ENCODE measurements at places on chromosomes 3 and 15.

- H3K27me3 ChIP-seq, result no peaks in the 10 kb centered on the region
- no peak for DNase-seq
- no peak overlapping the region for H3K4me3 ChIP-seq
- peak overlapping the region; percentile 58 for H3K27ac ChIP-seq
- peaks cover 82% of the 10 kb centered on the region for H3K36me3 ChIP-seq
Observed at GRCh38 chr3:45981346-45982074, 14.1 kb downstream of the FYCO1 start.

GRCh38 chr3:116643001-116643400 is 66.6 kb upstream of the TUSC7 start:
- no peaks in the 10 kb centered on the region for H3K4me1 ChIP-seq
- no peak for DNase-seq
- no peak overlapping the region for H3K4me3 ChIP-seq
- no peak overlapping the region for H3K27ac ChIP-seq
- H3K27me3 ChIP-seq, result no peaks in the 10 kb centered on the region

GRCh38 chr3:119304201-119304713 is 10.1 kb downstream of the ARHGAP31 start:
- no peak overlapping the region for H3K4me3 ChIP-seq
- peaks cover 8% of the 10 kb centered on the region for H3K27me3 ChIP-seq
- H3K27ac ChIP-seq, result no peak overlapping the region
- DNase-seq, result no peak
- no peaks in the 10 kb centered on the region for H3K4me1 ChIP-seq
- no peaks in the 10 kb centered on the region for H3K36me3 ChIP-seq

DNA sequence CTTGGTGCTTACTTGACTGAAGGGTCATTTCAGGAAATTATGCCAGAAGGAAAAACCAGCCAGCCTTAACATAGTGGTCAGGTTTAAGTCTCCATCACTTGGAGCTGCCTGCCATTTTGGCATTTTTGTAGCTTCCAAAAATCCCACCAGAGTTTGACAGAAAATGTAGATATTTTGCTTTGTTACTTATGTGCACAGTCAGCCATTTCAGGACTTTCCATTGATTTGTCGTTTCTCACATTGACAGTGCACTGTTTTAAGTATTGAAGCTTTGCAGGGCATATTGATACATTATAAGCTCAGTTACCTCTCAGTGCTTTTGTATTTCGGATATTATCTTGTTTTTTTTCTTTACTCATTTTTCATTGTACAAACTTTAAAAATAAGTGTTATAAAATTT is 89.0 kb upstream of the ANKRD34C start:
- no peaks in the 10 kb centered on the region for H3K4me1 ChIP-seq
- peaks cover 6% of the 10 kb centered on the region for H3K27me3 ChIP-seq
- no peak overlapping the region for H3K27ac ChIP-seq

GRCh38 chr3:60909526-60909925 is 341.7 kb downstream of the FHIT start:
- DNase-seq, result no peak
- no peaks in the 10 kb centered on the region for H3K36me3 ChIP-seq
- no peaks in the 10 kb centered on the region for H3K27me3 ChIP-seq
- no peak overlapping the region for H3K4me3 ChIP-seq

GRCh38 chr3:174862101-174862500 is 3.0 kb downstream of the NAALADL2 start:
- H3K36me3 ChIP-seq, result no peaks in the 10 kb centered on the region
- no peaks in the 10 kb centered on the region for H3K4me1 ChIP-seq
- no peak overlapping the region for H3K4me3 ChIP-seq
- no peak overlapping the region for H3K27ac ChIP-seq

- no peak overlapping the region for H3K4me3 ChIP-seq
- no peaks in the 10 kb centered on the region for H3K36me3 ChIP-seq
- no peak for DNase-seq
- H3K27me3 ChIP-seq, result no peaks in the 10 kb centered on the region
Observed at GRCh38 chr3:78112291-78113010, 1072.6 kb downstream of the ROBO2 start.

DNA sequence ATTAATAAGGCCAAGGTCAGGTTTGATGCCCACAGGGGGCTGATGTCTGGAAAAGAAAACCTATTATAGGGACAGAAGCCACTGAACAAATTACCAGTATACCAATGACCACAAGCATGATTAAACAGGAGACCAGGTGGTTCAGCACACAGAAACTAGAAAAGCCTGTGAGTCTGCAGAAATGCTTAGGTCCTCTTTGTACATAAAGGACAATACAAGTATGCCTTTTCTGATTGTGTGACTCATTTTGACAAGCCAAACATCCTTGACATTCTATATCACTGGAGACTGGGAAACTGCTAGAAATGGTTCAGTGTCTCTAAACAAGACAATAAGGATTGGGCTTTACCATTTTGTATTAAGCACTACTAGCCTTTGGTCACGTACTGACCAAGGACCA is 113.2 kb upstream of the MYO5C start:
- no peak overlapping the region for H3K27ac ChIP-seq
- no peak overlapping the region for H3K4me3 ChIP-seq
- H3K27me3 ChIP-seq, result no peaks in the 10 kb centered on the region
- H3K36me3 ChIP-seq, result peaks cover 4% of the 10 kb centered on the region
- DNase-seq, result no peak

GRCh38 chr15:52730173-52730572 is 51.0 kb upstream of the ATOSA start:
- peak; percentile 27 for DNase-seq
- H3K36me3 ChIP-seq, result no peaks in the 10 kb centered on the region
- H3K27ac ChIP-seq, result no peak overlapping the region
- H3K4me3 ChIP-seq, result no peak overlapping the region
- H3K4me1 ChIP-seq, result peaks cover 3% of the 10 kb centered on the region

DNA sequence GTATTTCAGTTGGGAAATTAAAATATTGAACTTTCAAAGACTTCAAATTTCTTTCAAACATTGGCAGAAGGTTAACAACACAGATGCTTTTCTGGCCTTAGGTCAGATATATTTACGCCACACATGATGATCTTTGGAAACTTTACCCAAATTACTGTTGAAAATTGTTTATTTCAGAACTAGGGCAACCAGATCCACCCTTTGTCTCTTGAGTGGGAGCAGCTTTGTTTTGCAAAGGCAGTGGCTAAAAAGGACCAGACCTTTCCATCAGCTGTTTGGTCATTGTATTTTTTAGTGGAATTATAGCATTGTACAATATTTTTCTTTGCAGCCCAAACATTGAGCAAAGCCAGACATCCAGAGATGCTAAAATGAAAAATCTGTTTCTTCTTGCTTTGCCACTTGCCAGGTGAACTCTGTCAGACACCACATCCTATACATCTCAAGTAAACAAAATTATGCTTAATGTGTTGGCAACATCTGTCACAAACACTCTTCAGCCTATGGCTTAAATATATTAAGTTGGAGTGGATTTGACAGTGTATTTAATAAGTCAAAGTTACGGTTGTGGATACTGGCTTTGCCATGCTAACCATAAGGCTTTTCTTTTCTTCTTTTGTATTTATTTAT is 651.9 kb downstream of the RBMS3 start:
- no peak overlapping the region for H3K27ac ChIP-seq
- no peak for DNase-seq
- no peaks in the 10 kb centered on the region for H3K36me3 ChIP-seq
- H3K4me1 ChIP-seq, result no peaks in the 10 kb centered on the region

GRCh38 chr3:87167628-87168456 is 59.3 kb upstream of the CHMP2B start:
- H3K36me3 ChIP-seq, result no peaks in the 10 kb centered on the region
- peak; percentile 39 for DNase-seq
- H3K27me3 ChIP-seq, result no peaks in the 10 kb centered on the region
- no peak overlapping the region for H3K27ac ChIP-seq
- no peak overlapping the region for H3K4me3 ChIP-seq

DNA sequence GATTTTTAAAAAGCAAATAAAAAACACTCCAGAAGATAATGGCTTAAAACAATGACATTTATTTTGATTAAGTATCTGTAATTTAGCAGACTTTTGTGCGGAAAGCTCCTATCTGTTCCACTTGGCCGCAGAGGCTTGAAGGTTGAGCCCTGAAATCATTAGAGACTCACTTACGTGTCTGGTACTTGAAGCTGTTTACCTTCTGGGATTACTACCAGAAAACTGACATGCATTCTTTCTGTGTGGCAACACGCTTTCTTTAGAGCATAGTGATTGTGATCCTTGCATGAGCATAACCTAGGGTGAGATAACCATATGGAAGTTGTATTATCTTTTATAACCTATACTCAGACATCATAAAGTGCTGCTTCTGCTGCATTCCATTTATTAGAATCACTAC is 298.5 kb downstream of the SI start:
- no peak overlapping the region for H3K27ac ChIP-seq
- H3K27me3 ChIP-seq, result no peaks in the 10 kb centered on the region
- no peaks in the 10 kb centered on the region for H3K4me1 ChIP-seq
- H3K36me3 ChIP-seq, result no peaks in the 10 kb centered on the region
- no peak for DNase-seq

DNA sequence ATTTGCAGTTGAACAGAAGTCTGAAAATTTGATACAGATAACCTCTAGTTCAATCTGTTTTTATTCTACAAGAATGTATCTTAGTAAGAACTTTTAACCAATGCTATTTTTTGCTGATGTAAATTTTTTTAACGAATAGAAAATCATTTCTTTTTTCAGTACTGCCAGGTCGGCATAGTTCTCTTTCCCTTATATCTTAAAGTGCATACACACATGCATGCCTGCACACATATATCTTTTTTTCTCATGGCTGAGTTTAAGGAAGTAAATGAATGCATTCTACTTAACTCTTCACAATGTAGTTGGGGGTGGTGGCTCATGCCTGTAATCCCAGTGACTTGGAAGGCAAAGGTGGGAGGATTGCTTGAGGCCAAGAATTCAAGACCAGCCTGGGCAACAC is 48.4 kb downstream of the BLM start:
- peaks cover 74% of the 10 kb centered on the region for H3K36me3 ChIP-seq
- no peak overlapping the region for H3K4me3 ChIP-seq
- DNase-seq, result no peak
- H3K27me3 ChIP-seq, result no peaks in the 10 kb centered on the region
- H3K4me1 ChIP-seq, result no peaks in the 10 kb centered on the region
- no peak overlapping the region for H3K27ac ChIP-seq

DNA sequence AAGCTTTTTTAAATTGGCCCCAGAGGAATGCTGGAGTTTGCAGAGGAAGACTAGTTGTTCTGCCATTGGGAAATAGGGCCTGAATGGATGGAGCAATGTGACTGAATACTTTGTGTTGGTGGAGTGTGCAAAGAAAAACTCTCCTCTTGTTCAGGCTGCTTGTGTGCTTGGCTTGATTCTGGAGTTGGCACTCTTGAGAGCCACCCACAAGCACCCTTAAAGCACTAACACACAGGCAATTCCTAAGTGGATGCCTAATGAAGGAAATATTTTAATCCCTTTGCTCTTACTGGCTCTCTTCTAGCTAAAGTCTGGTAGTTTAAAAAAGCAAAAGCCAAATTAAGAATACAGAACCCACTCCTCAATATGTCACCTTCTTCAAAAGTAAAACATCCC is 304.4 kb upstream of the C2CD4B start:
- H3K27me3 ChIP-seq, result no peaks in the 10 kb centered on the region
- no peak for DNase-seq
- H3K27ac ChIP-seq, result no peak overlapping the region
- H3K4me3 ChIP-seq, result no peak overlapping the region
- no peaks in the 10 kb centered on the region for H3K36me3 ChIP-seq

DNA sequence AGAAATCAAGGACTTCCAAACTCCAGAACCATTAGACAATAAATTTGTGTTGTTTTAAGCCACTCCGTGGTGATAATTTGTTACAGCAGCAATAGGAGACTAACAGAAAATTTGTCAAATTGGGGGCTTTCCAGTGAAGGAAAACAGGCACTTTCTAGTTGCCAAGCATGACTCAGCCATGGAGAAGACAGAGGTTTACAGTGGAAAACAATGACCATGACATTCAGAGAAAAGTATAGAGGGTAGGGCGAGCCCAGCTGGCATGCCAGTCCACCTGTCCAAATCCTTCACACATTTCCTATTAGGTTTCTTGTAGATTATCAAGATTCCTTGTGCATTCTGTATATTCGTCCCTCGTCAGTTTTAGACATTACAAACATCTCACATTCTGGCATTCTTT is 24.9 kb downstream of the SLCO2A1 start:
- DNase-seq, result no peak
- H3K4me1 ChIP-seq, result no peaks in the 10 kb centered on the region
- H3K27me3 ChIP-seq, result peaks cover 4% of the 10 kb centered on the region
- H3K4me3 ChIP-seq, result no peak overlapping the region
- H3K27ac ChIP-seq, result no peak overlapping the region
- H3K36me3 ChIP-seq, result no peaks in the 10 kb centered on the region

DNA sequence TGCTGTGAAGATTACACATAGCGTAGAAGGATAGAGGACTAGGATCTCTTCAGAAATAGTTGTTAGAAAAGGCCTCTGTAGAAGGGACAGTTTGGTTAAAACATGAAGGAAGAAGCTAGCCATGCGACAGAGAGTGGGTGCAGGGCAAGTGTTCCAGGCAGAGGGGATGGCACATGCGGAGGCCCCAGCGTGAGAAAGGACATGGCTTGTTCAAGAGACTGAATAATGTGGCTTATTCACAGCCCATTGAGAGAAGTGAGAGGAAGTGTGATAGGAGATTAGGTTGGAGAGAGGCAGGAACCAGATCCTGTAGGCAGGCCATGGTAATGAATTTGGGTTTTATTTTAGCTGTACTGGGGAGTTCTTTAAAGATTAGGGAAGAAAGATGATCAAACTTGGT is 56.4 kb downstream of the NEO1 start:
- no peaks in the 10 kb centered on the region for H3K36me3 ChIP-seq
- no peaks in the 10 kb centered on the region for H3K27me3 ChIP-seq
- no peaks in the 10 kb centered on the region for H3K4me1 ChIP-seq
- H3K4me3 ChIP-seq, result no peak overlapping the region

GRCh38 chr3:23810343-23811184 is 4.8 kb downstream of the UBE2E1 start:
- no peak overlapping the region for H3K27ac ChIP-seq
- H3K36me3 ChIP-seq, result peaks cover 35% of the 10 kb centered on the region

- H3K36me3 ChIP-seq, result no peaks in the 10 kb centered on the region
- no peak for DNase-seq
- no peak overlapping the region for H3K27ac ChIP-seq
- no peak overlapping the region for H3K4me3 ChIP-seq
Observed at GRCh38 chr3:42033741-42034140, 57.4 kb upstream of the TRAK1 start.

- no peak for DNase-seq
- no peak overlapping the region for H3K4me3 ChIP-seq
- H3K27ac ChIP-seq, result no peak overlapping the region
- no peaks in the 10 kb centered on the region for H3K4me1 ChIP-seq
- no peaks in the 10 kb centered on the region for H3K36me3 ChIP-seq
Observed at GRCh38 chr15:91857772-91858171, 4.3 kb downstream of the SLCO3A1 start.

GRCh38 chr15:70274255-70274880 is 176.7 kb upstream of the TLE3 start:
- no peaks in the 10 kb centered on the region for H3K4me1 ChIP-seq
- no peaks in the 10 kb centered on the region for H3K36me3 ChIP-seq
- no peak for DNase-seq
- no peaks in the 10 kb centered on the region for H3K27me3 ChIP-seq
- H3K4me3 ChIP-seq, result no peak overlapping the region
- H3K27ac ChIP-seq, result no peak overlapping the region
